ENCODE measurements at places on chromosomes 7 and 10.

DNA sequence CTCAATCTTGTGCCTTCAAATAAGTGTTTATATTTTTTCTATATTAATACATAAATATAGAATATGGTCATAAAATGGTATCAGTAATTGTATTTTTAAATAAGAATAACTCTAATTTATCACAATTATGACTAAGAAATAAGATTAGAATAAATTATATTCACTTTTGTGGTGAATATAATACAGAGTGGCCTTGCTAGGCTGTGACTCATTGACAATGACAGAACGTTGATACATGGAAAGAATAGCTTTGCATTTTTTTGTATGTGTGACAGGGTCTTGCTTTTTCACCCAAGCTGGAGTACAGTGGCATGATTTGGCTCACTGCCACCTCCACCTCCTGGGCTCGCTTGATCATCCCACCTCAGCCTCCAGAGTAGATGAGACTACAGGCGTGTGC, 47.8 kb upstream of the PCLO start:
- DNase-seq: no peak

- no peak for DNase-seq
Observed at GRCh38 chr10:11715815-11716494, 26.2 kb upstream of the ECHDC3 start.

DNA sequence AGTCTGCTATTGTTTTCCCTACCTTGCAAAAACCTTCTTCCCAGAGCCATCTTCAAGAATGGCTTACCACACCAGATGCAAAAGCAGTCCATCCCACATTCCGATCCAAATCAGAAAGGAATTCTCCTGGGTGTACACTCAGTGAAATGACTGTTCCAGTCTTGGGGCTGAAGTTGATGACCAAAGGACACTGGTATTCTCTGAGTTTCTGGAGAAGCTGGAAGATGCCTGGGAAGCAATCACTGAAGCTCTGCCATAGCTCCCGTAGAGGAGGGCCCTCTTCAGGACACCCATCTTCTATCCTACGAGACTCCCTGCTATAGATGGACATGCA, 155.7 kb downstream of the LCOR start:
- peak; percentile 48 for DNase-seq

DNA sequence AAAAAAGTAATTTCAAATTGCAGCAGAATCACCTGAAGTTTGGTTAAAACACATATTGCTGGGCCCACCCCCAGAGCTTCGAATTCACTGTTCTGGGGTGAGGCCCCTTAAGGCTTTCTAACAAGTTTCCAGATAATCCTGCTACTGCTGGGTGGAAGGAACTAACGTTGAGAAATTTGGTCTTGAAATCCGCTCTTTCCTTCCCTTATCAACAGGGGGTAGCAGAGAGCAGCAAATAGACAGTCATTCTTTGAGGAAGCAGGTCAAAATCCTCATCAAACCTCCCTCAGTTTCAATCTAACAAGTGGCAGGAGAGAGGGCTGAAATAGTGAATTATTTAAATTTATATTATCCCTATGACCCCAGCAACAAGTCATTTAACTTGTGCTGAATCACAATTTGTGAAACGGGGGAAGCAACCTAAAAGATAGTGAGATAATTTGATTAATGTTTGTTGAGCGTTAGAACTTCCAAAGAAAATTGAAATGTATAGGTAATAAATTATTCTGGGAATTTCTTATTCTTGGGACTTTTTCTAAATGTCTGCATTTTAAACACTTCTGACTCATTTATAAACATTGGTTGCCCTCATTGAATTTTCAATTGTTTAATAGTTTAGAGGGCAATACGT, 21.7 kb upstream of the MALSU1 start:
- peak; percentile 70 for DNase-seq

Data from NCI-H226 (cell line).